ENCODE measurements at places on chromosomes 6 and 20.

GRCh38 chr6:139508576-139508975 lies 134.1 kb upstream of the CITED2 start:
- DNase-seq = no peak

DNA sequence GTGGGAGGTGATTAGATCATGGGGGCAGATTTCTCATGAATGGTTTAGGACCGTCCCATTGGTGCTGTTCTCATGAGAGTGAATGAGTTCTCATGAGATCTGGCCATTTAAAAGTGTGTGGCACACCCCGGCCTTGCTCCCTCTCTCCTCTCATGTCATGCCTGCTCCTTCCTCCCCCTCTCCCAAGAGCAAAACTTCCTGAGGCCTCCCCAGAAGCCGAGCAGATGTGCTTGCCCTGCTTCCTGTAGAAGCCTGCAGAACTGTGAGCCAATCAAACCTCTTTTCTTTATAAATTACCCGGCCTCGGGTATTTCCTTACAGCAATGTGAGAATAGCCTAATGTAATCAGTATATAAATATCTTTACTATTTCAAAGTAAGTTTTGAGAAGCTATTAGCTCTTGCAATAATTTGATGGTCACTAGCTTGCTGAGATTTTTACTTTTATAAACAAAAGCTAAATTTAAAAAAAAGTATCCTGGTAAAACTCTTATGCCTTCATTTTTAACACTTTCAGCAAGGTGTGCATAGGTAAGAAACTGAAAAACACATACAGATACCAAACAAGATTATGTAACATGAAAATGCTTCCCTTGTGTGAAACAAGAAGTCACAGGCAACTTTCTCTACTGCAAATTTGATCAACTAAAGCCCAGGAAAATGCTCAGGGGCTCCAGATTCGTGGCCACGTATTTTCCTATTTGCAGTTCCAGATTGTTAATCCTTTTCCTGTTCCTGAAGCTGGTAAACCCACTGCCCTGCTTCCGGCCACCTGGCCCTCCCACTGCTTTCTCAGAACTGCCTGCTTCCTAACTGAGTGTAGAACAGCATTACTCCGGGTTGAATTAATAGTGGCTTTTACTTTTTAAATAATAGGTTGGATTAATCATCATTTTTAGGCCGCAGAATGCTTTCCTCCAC lies 395.1 kb upstream of the CNR1 start:
- DNase-seq = no peak

- DNase-seq = no peak
Measured at GRCh38 chr6:94269256-94269655, 849.9 kb upstream of the EPHA7 start.

DNA sequence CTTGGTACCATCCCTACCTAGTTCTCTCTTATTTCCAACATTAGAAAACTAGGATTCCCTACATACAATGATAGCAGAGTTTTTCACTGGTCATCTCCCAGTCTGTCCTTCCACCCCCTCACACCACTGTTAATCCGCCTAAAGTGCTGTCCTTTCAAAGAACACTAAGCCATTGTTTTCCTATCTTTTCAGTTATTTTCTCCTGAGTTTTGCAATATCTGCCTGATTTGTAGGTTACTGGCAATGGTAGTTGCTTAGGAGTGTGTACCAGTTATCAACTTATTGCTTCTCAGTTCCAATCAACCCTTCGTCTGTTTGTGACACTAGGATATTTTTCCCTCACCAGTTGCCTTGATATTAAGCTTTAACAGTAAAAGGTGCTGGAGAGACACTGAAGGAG lies 135.0 kb downstream of the EPM2A start:
- no peak for DNase-seq

GRCh38 chr6:39801456-39802251 lies 9.5 kb downstream of the DAAM2 start:
- no peak for DNase-seq

DNA sequence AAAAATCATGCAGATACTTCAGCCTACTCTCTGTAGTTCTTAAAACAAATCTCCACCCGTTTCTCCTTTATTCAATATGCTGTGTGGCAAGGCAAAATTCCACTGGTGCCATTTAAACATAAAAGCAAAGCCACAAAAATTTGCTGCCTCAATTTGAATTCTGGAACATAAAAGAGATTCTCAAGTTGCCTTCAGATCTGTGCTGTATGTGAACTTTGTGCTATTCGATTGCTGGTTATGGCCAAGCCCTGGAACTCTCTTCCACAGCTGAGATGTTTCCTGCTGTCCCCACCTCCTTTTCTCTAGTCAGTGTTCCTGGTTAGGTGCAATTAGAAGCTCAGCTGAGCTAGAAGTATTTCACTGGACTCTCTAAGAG lies 395.3 kb upstream of the BTBD3 start:
- DNase-seq = no peak

- no peak for DNase-seq
Measured at GRCh38 chr20:23656372-23656771, 18.6 kb upstream of the CST3 start.

- DNase-seq = peak; percentile 86
Measured at GRCh38 chr20:19964289-19965265, 52.6 kb upstream of the NAA20 start.

DNA sequence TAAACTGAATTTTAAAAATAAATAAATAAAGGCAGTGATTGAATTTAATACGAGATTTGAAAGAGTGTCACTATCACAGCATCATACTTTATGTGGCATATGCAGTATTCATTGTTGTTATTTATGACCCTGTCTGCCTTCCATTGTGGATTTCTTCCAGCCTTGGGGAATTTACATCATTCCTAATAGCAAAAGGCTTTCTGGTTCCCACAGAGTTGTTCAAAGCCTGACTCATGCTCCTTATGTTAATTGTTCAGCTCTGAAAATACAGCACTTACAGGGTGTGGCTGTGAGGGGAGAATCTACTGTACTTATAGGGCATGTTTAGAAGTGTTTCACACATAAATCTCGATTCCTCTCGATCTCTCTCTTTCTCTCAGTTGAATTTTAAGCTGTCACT lies 54.4 kb downstream of the JAG1 start:
- no peak for DNase-seq

DNA sequence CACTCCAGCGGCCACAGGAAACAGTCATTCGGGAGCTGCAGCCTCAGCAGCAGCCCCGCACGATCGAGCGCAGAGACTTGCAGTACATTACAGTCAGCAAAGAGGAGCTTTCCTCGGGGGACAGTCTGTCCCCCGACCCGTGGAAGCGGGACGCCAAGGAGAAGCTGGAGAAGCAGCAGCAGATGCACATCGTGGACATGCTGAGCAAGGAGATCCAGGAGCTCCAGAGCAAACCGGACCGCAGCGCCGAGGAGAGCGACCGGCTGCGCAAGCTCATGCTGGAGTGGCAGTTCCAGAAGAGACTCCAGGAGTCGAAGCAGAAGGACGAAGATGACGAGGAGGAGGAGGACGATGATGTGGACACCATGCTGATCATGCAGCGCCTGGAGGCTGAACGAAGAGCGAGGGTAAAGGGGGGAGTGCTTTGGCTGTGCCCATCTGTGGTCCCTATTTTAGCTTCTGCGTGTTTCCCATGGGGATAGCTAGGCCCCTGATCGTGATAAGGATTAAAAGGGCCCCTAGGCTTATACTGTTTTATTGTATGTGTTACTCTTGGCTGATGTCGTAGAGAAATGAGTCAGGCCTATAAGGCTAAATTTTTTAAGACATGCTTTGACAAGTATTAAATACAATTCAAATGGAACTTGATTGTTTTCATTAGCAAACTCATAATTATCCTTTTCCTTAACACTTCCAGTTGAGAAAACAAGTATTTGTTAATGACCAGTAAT lies 45.5 kb upstream of the KIF25 start:
- no peak for DNase-seq

- no peak for DNase-seq
Measured at GRCh38 chr20:8757146-8757545, 311.7 kb upstream of the PLCB4 start.

DNA sequence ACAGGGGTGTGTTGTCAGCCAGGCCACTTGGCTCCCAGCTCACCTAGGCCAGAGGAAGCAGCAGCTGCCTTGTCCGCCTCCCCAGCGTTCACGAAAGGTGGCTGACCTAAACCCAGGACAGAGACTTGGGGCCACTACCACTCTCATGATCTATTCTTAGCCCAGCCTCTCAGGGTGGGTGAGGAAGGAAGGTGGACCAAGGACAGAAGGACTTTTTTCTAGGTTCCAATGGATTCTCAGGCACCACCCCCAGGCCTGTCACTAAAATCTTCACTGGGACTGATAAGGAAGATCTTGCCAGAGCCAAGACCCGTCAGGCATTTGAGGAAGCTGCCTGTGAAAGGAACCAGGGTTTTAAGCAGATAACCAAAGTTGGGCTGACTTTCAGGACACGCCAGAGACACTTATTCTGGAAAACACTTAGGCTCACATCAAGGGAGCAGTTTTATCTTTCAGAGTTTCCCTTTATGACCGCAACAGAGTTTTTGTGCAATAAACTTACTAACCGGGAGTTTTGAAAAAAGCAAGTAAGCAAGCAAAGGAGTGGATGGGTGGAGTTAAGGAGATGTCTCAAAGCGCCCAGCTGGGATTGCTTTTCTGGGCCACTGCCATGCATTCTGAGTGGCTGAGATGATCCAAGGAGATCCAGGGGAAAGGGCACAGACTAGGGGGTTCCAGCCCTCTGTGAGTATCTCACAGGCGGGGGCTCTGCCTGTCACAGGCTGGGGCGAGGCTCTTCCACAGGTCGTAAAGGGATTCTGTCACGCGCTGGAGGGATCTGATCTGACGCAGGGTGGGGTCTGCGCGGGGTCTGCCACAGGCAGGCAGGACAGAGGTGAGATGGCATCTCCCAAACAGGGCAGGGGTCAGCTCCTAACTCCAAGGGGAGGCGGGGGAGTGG lies 989 bp downstream of the FITM2 start:
- DNase-seq = no peak

DNA sequence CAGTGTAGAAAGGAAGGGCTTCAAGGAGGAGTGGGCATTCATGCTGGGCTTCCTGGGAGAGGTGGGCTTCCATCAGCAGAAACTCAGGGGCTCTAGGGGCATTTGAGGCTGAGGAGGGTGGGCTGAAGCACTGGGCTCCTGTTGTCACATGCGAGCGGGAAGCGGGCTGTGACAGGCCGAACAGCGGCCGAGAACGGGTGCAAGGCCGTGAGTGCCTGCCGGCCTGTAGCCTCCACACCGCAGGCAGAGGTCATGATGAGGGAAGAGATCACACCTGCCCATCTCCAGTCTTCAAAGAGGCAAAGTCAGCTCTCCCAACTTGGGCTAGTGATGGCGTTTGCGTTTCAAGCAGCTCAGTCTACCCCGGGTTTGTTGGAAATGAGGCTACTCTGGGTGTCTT lies 880 bp downstream of the TTLL2 start:
- DNase-seq = no peak

- no peak for DNase-seq
Measured at GRCh38 chr6:39453956-39454524, 131.5 kb upstream of the KCNK16 start.

- no peak for DNase-seq
Measured at GRCh38 chr6:98687752-98688151, 146.6 kb upstream of the POU3F2 start.

All from LNCaP clone FGC (cell line).